ENCODE measurements at places on chromosomes 11 and 22. TPM values are rescaled to one million over a fixed set of nuclear protein-coding genes. Genes with fewer than 3 reads are reported as not detected.

- no peak for DNase-seq
Observed at GRCh38 chr11:113551645-113552044, 76.4 kb upstream of the DRD2 start.

The UFD1 gene
- polyA plus RNA-seq: 70.1 TPM

The CHRM1 gene
- not detected for polyA plus RNA-seq

GRCh38 chr22:42294034-42294985 lies 23.9 kb upstream of the TCF20 start:
- peak; percentile 43 for DNase-seq

DNA sequence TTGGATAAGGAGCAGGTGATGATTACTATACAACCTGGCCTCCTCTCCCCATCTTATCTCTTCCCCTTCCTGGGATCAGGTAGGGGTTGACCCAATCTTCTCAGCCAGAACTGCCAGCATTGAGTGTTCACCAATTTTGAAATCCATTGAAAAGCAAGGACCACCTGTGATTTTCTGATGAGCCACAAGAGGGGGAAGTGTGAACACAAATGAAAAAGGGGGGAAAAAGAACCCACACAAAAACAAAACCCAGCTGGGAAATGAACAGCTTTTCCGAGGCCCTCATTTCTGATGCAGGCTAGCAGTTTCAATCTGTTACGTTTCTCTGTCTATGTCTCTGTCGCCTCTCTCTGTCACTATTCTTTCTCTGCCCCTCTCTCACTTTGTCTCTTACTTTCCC lies 161.9 kb downstream of the INSC start:
- no peak for DNase-seq

DNA sequence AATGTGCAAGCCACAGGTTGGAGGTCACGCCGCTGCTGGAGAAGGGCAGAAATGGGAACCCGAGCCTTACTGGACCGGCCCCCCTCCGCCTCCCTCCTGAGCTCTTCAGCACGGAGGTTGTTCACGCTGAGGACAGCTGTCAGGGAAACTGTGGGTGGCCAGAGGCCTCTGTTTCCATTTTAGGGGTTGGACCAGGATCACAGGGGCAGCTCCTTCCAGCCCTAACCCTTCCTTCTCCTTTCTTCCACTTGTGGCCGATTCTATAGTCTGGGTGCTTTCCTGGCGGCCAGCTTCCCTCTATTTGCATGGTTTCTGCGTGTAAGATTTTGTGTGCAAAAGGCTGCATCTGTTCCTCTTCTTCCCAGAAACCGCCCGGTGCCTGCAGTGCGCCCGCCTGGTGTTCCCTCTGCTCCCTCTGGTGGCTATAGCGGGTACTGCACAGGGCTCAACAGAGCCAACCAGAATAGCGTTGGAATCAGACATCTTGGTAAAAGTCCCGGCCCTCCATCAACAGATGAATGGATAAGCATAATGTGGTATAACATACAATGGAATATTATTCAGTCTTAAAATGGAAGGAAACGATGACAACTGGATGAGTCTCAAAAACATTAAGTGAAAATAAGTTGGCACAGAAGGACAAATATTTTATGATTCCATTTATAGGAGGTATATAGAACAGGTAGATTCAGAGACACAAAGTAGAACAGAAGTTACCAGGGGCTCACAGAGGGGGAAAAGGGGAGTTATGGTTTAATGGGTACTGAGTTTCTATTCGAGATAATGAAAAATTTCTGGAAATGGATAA lies 8.4 kb upstream of the SLC22A8 start:
- peak; percentile 82 for DNase-seq

The RIBC2 gene
- polyA plus RNA-seq: not detected

GRCh38 chr11:62923601-62924411 lies 2.6 kb upstream of the CHRM1 start:
- peak; percentile 74 for DNase-seq

The TMEM121B gene
- not detected for polyA plus RNA-seq

GRCh38 chr22:46802608-46803027 lies 40.2 kb downstream of the TBC1D22A start:
- DNase-seq: no peak

The CLDN5 gene
- not detected for polyA plus RNA-seq

GRCh38 chr11:118878163-118878563 lies 5.5 kb upstream of the CXCR5 start:
- peak; percentile 31 for DNase-seq

DNA sequence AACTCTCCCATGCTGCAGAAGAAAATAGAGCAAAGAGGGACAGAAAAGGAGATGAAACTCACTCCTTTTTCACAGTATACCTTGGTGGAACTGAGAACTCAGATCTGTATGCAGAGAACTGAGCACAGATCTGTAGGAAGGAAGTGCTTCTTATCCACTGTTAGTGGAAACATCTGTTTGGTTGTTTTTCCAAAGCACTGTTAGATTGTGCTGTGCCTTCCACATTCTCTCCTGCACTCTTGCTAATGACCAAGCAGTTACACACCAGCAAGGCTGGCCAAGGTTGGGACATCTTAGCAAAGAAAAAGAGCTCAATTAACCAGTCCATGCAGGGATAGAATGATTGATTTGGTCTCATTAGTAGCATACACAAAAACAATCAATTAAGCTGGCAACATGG lies 20.1 kb upstream of the SIK2 start:
- no peak for DNase-seq

The OR52I1 gene
- not detected for polyA plus RNA-seq

DNA sequence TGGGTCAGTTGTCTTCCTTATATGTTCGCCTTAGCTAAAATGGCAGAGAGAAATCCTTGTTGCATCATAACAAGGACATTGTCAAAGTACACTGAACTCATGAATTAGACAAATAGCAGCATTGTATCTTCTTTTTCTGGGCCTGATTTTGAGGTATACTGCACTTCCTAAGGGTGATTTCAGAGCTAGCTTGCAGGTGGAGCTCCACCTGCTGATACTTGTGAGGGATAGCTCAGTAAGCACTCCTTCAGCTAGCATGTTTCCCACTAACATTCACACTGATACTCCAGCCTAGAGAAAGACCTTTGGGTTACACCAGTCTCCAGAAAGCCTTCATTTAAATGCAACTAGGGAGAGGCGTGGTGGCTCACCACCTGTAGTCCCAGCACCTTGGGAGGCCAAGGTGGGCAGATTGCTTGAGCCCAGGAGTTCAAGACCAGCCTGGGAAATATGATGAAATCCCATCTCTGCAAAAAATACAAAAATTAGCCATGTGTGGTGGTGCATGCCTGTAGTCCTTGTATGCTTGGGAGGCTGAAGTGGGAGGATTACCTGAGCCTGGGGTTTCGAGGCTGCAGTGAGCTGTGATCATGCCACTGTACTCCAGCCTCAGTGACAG lies 29.8 kb downstream of the JAM3 start:
- peak; percentile 31 for DNase-seq

GRCh38 chr22:31079095-31079642 lies 1.9 kb upstream of the SMTN start:
- no peak for DNase-seq

DNA sequence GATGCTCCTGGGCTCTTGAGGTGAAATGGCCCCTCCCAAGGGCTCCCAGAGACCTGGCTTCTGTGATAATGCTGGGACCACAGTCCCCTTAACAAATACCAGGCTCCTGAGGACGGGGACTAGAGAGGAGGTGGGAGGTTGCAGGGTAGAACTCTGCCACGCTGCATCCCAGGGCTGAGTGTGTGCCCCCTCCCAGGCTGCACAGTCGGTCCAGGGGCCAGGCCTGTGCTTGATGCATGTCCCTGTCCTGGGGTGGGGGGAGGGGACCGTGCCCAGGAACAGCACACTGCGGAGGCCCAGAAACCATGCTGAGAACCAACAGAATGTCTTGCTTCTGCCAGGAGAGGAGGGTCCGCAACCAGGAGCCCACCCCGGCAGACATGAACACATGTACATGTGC lies 9.3 kb downstream of the CSF2RB start:
- no peak for DNase-seq

The DDIAS gene
- 1.6 TPM for polyA plus RNA-seq

DNA sequence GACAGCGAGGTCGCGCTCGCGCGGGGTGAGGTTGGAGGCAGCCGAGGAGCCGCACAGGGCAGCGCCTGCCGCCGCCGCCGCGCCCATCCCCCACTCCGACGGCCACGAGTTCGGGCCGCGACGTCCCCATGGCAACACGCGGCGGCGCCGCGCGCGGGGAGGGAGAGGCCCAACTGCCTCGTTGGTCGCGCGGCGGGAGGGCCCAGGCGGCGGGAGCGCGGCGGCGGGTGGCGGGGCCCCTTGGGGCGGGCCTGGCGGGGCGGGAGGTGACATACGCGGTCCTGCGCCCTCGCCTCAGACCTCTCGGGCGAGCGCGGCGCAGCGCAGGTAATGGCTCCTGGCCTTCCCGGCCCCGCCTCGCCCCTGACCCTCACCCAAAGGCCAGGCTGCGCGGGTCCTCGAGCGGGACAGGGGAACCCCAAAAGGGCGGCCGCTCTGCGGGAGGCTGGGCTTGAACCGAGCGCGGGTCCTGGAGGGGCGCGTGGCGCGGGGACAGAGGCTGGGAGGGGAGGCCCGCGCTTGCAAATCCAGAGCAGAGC lies at the start of gene DEUP1:
TSS of gene DEUP1 (plus strand) at position 297 of the 539 bp plus-strand sequence. CDS start 1,518 bp downstream, outside the sequence.
- no peak for DNase-seq

DNA sequence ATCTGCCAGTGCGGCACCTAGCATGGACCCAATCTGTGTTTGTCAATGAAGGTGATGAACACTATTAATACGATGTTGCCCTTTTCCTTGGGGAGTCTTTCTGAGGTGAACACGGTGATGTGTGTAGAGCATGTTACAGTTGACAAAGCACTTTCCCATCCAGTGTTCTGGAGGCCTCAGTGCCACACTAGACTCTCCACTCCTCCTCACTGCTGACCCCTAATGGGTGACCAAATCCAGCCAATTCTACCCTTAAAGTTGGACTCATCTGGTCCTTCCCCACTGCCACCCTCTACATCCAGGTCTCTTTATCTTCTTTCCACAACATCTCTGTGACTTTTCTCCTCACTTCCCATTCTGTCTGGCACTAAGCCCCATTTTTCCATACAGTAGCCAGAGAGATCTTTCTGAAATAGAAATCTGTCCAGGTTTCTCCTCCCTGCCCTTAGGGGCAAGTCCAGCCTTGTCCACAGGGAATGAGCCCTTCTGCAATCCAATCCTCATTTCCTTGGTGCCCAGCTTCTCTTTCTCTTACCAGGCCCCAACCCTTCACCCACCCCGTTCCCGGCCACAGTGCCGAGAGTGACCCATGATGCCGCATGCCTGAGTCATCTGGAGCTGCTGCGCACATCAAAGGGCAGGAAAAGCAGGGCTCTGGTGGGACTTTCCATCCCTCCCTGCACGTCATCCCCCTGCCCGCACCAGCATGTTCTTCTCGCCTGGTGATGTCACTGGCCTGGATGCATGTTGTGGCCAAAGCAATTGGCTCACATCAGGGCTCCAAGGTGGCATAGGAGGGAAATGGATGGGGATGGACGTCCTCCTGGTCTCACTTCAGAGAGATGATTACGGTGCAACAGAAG lies 64.2 kb downstream of the RASSF10 start:
- no peak for DNase-seq

The MRGPRX2 gene
- polyA plus RNA-seq: not detected

Data from B cell (primary cell).